DND-41 (cell line): ENCODE measurements at places on chromosomes 5 and 9.

DNA sequence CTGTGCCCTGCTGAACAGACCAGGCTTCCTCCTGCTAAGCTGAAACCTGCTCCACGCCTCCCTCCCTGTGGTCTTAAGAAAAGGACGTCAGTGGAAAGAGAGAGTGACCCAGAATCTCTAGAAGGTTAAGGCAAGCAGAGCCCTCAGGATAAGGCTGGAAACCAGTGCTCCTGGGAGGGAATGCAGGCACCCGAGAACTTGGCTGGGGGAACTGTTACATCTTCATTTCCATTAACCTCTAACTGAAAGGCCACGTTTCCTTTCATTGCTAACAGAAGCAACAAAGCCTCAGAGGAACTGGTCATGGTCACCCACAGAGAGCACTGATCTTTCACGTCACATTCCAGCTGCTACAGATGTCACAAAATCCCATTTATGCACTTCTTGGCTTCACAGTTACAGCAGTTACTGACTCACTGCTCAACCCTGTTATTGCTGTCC is 26.1 kb upstream of the AKNA start:
- DNase-seq: no peak

DNA sequence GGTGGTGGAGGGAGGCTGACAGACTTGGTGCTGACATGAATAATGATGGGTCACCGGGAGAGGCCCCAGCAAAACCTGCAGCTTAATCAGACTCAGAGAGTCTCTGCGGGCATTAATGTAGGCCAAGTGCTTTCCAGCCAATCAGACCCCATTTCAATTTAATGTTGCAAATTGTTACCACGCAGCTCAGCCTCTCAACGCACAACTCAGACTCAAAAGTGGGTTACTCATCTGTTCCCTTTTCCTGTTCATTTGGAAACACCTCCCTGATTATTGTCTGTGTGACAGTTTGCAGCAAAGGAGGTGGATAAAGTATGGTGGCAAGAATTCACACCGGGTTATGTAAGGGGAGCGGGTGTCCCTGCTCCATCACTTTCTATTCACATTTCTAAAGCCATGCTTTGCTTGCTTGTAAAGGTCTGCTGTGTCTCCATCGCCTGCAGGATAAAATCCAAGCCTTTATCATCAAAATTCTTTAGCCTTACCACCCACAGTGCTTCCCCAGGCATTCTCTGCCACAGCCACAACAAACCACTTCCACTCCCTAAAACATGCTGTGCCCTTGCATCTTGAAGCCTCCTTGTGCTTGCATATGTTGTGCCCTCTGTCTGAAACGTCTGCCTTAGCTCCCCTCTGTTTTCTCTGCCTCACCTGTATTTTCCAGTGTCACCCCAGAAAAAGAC is 156.5 kb downstream of the ASTN2 start:
- DNase-seq: no peak

DNA sequence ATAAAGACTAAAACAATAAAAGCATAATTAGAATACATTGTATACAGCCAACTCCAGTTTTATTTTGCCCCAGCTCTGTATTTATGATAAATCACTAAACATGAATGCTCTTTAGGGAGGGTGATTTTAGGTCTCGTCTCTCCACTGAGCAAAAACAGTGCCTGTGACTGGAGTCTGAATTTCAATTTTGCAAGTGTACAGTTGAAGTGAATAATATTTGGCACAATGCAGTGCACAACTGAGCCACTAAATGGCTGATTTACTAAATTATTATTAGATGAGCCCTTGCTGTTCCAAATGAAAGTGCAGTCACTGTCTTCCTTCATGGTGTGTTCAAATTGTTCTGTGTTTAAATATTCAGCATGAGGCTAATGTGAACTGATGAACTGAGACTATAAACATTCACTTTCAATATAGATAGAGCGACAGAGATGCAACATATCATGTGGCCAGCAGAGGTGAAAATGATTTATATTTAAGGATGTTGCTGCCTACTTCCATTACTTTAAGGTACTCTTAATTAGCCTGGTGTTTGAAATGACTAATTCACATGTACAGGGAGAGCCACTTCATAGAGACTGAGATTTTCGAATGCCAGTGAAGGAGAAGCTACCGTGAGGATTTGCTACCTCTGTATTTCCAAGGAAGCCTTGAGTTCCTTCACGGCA is 375.1 kb downstream of the EBF1 start:
- DNase-seq: no peak

DNA sequence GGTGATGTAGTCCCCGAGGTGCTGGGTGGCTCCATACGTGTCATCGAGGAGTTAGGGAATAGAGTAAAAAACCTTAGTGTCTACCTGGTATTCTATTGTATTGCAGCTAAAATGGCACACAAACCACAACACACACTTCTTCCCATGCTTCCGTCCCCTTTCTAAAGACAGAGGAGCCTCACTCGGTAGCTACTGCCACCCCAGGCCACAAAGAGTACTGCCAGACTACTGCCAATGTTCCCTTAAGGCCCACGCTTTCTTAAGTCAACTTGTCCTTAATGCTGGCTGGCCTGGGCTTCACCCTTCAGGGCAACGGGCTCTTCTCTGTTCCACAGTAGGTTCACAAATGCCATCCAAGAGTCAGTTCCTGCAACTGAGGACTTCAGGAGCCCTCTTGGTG is 673.0 kb downstream of the ELAVL2 start:
- DNase-seq: no peak

- DNase-seq: no peak
These were observed 125.5 kb downstream of the DCP2 start for GRCh38 chr5:113102121-113102531.

DNA sequence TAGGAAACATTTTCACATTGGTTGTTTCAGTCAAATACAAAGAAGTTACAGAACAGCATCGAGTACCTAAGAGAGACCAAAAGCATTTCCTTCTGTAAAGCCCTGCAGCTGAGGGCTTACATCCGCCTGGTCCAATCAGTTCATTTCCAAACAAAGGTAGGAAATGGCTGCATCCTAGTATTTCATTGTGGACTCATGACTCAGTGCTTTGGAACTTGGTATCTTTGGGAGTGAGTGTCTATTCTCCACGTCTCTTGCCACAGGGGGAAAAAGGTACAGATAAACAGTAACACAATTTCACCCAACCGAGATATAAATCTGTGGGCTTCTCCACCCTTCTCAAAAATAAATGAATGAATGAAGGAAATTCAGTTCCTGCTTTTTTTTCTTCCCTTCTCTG is 75.4 kb downstream of the NFIB start:
- DNase-seq: no peak

GRCh38 chr5:175674731-175675346 is 17.0 kb downstream of the HRH2 start:
- DNase-seq: peak; percentile 18

- no peak for DNase-seq
These were observed 40.5 kb upstream of the MYO10 start for GRCh38 chr5:16976625-16977008.

GRCh38 chr5:78005021-78005785 is 229.1 kb upstream of the TBCA start:
- DNase-seq: no peak

- no peak for DNase-seq
These were observed 57.8 kb downstream of the INSYN2B start for GRCh38 chr5:169922474-169922873.

- DNase-seq: no peak
These were observed 174.4 kb upstream of the ADRA1B start for GRCh38 chr5:159741829-159742322.

- no peak for DNase-seq
These were observed 389.8 kb downstream of the NR2F1-AS1 start for GRCh38 chr5:93191035-93191817.

GRCh38 chr5:65808251-65808741 is 86.3 kb downstream of the NLN start:
- no peak for DNase-seq

DNA sequence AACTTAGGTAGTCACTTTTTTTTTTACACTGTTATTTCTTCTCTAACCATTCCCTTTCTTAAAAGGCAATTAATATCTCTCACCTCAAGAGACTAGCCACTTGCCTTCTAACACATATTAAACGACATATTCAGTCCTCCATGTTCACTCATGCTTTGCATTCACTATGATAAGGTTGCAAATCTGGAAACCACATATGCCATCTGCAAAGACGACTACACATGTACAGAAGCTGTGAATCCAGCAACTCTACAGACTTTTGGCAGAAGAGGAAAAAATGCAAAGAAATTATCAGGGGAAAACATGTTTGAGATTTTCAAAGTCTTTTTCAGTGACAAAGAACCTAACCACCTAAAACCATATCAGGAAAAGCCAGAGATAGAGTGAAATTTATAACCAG is 112.1 kb downstream of the EPB41L4A start:
- DNase-seq: no peak

DNA sequence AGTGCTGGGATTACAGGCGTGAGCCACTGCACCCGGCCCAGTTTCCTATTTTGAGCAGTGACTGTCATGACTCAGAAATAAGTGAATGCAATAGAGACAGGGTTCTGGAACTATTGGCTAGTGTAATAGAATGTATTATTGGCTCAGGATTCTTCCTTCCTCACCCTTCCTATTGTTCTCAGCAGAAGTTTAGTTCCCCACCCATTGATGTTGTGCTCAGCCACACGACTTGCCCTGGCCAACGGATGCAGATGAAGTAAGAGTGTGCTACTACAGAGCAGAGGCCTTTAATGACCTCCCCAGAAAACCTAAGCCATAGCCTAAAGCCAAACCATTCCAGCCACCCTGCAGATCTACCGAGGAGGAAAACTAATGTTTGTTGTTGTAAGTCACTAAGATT is 287.9 kb downstream of the AGTPBP1 start:
- no peak for DNase-seq

DNA sequence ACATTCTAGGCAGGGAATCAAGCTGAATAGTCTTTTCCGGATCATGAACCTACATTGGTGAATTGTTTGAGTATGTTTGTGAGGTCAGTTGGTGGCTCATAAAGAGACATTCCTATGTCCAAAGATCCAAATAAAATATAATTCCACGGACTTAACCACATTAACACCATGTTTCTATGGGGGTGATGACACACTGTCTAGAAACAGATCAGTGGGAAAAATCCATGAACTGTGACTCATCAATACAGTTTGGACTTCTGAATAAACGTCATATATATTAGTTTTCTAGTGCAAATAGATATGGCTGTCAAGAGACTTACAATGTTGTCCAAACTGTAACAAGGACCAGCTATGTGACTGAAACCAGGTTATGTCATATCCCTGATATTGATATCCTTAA is 509.9 kb upstream of the TYRP1 start:
- DNase-seq: no peak

DNA sequence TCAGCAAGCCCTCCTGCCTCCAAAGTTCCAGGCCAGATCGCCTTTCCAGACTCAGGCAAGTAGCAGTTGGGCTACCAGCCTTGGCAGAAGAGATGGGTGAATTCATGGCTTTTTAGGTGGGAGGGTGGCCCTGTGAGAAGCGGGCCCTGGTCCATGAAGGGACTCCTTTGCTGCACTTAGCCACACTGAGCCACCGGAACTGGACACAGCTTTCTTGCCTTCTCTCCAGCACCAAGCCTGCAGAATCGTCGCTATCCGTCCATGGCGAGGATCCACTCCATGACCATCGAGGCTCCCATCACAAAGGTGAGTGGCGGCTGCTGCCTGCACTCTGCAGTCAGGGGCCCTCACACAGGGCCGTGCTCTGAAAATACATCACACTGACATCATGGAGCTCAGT is 85.0 kb downstream of the WDR41 start:
- DNase-seq: no peak

DNA sequence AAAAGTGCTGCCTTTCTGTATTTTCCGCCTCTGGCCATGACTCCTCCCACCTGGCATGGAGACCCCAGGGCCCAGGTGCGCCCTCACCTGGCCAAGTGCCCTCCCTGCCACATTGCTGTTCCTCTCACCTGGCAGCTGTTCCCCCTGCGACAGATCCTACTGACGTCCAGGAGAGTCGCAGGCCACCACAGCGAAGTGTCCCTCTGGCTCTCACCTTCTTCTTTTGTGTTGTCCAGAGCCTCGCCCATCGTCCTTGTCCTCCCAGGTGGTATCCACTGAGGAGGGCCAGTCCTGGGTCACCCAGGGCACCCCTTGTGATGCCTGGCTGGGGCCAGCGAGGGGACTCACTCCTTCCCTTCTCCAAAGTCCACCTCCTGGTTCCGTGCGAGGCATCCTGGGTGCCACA is 2.6 kb downstream of the NKD2 start:
- DNase-seq: peak; percentile 52

- no peak for DNase-seq
These were observed 229.5 kb upstream of the NMUR2 start for GRCh38 chr5:152634586-152634985.
